Thymus (tissue), 14 donors: ENCODE measurements at places on chromosomes 3 and 15.

- H3K27me3 ChIP-seq: no peaks in the 10 kb centered on the region
- no peak overlapping the region for H3K4me3 ChIP-seq
- no peaks in the 10 kb centered on the region for H3K36me3 ChIP-seq
Measured at GRCh38 chr3:28247286-28247685, 5.9 kb downstream of the CMC1 start.

DNA sequence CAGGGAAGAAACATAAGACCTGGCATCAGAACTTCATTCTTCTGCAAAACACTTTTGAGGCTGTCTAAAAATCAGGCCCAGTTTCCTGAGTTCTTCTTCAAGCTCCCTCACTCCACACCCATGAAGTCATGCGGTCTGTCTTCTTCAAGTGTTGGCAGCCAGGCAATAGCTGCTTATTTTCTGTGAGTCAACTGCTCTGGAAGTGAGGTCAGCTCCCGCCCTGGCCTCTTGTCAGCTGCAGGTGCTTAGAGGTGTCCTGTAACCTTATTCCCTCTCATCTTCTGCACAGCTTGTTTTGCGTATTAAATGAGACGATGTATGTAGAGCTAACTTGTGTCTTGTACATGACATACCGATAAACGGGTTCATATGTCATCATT lies 226.1 kb downstream of the ADAMTS17 start:
- H3K27me3 ChIP-seq: peaks cover 12% of the 10 kb centered on the region
- no peak overlapping the region for H3K4me3 ChIP-seq
- DNase-seq: no peak
- H3K27ac ChIP-seq: no peak overlapping the region
- no peaks in the 10 kb centered on the region for H3K36me3 ChIP-seq

DNA sequence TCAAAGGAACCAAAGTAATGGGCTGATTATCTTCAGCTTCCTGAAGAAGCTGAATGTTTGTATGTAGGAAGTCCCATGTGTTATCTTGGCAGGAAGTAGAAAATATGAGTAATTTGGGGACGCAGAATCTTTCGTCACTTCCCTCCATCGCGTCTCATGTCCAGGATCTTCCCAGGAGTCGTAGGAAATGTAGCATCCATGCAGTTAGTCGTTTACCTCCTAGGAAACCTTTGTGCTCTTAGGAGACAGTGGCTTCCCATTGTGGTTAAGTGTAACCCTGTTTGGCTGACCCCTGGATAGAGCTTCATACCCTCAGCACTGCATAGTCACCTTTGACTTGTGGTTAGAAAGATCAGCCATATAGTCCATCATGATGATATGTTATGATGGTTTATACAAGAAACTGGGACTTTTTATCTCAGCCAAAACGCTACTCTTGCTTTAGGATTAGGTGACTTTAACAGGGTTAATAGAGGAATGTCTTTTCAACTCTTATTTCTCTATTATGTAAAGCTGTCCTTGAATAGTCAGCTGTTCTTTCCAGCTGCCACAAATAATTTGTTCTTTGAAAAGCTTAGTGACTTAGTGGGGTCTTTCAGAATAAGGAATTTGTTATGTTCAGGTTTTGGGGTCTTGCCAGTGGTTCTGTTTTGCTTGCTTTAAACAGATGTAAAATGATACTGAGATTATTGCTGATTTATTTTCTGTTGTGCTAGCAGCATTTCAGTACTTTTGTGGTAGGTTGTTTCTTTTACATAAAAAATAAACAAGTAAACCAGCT lies 92.2 kb downstream of the KLHL25 start:
- no peak overlapping the region for H3K4me3 ChIP-seq
- no peaks in the 10 kb centered on the region for H3K36me3 ChIP-seq
- no peaks in the 10 kb centered on the region for H3K27me3 ChIP-seq
- peak overlapping the region; percentile 71 for H3K27ac ChIP-seq
- peak; percentile 29 for DNase-seq

DNA sequence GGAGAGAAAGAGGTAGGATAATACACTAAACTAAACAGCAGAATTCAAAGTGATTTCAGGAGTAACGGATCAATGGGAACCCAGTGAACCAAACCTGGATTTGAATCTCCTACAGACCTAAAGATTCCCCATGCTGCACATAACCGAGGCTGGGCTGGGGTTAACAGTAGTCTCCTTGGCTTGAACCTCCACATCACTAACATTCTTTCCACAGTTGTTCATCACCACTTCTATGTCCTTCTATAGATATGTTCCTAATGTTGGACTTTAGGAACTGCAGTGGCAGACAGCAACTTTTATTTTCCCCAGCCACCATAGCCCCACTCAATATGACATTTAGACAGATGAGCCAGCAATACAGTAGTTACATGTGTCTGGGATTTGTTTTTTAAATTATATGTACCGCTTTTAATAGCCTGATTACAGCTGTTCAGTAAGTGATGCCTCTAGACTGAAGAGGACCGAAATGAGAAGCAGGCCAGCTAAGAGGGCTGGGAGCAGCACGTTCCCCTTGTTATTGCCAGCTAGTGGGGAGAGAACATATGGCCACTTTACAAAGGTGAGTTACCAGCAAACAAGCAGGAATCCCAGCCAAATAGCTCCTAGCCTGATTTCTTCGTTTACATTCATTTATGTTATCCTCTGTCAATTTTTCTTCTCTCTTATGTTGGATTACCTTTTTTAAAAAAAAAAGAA lies 472.6 kb upstream of the CDIN1 start:
- no peak overlapping the region for H3K27ac ChIP-seq
- DNase-seq: no peak
- no peaks in the 10 kb centered on the region for H3K27me3 ChIP-seq
- H3K4me1 ChIP-seq: no peaks in the 10 kb centered on the region

DNA sequence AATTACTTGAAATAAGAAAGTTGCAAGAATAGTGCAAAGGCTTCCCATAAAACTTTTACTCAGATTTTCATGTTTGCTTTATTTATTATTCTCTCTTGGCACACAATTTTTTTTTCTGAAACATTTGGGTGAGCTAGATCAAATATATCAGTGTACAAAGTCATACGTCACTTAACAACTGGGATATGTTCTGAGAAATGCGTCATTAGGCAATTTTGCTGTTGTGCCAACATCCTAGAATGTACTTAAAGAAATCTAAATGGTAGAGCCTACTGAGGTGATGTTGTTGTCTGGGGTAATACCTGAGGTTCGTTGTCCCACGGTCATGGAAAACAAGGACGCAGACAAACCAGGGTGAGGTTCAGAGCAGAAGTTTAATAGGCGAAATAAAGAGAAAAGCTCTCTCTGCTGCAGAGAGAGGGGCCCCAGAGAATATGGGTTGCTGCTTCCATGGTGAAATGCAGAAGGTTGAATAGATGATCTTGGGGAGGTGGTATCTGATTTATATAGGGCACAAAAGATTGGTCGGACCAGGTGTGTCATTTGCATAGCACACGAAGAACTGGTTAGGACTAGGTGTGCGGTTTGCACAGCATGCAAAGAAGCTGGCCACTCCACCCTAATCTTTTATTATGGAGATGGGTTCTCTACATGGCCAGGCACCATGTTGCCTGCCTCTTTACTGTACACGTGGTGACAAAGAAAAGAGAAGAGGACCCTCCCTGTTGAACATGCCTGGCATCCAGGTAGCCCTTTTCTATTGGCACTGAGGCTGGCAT lies 8.8 kb upstream of the GRAMD1C start:
- no peaks in the 10 kb centered on the region for H3K27me3 ChIP-seq
- H3K4me3 ChIP-seq: no peak overlapping the region
- H3K4me1 ChIP-seq: no peaks in the 10 kb centered on the region
- no peak for DNase-seq
- H3K27ac ChIP-seq: no peak overlapping the region
- H3K36me3 ChIP-seq: no peaks in the 10 kb centered on the region

- H3K4me1 ChIP-seq: no peaks in the 10 kb centered on the region
- H3K36me3 ChIP-seq: no peaks in the 10 kb centered on the region
- no peaks in the 10 kb centered on the region for H3K27me3 ChIP-seq
- H3K4me3 ChIP-seq: no peak overlapping the region
- no peak for DNase-seq
Measured at GRCh38 chr3:118412503-118412902, 622.1 kb downstream of the IGSF11 start.

DNA sequence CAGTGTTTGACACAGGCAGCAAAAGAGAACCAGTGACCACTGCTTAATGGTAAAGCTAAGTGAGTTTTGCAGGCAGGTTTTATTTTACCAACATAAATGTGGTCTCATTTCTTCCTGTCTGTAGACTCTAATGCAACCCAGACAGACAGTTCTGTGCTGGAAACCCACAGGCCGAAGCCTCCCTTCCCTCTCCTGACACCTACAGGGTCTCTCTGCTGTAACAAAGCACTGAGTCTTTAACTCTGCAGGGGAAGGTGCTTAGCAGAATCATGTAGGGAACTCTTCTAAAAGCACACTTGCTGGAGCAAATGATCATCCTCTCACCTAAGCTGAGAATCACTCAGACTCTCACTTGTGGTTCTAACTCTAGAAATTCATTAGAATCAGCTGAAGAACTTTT lies 200.3 kb downstream of the KBTBD8 start:
- H3K4me1 ChIP-seq: no peaks in the 10 kb centered on the region
- no peak for DNase-seq
- no peak overlapping the region for H3K4me3 ChIP-seq
- no peaks in the 10 kb centered on the region for H3K27me3 ChIP-seq
- no peaks in the 10 kb centered on the region for H3K36me3 ChIP-seq

GRCh38 chr3:109631897-109632296 lies 294.6 kb upstream of the DPPA4 start:
- H3K27me3 ChIP-seq: no peaks in the 10 kb centered on the region
- H3K27ac ChIP-seq: no peak overlapping the region
- H3K36me3 ChIP-seq: no peaks in the 10 kb centered on the region
- H3K4me3 ChIP-seq: no peak overlapping the region

DNA sequence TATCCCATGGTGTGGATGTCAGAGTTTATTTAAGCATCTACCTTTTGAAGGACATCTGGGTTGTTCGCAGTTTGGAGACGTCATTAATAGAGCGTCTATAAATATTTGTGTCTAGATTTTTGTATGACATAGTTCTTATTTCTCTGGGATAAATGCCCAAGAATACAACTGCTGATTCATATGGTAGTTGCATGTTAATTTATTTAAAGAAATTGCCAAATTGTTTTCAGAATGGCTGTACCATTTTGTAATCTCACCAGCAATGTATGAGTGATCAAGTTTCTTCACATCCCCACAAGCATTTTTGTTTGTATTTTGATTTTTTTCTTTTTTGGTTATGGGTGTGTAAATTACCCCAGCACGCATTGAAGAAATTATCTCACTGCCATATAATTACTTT lies 656.9 kb downstream of the NTRK3 start:
- H3K27ac ChIP-seq: no peak overlapping the region
- no peak overlapping the region for H3K4me3 ChIP-seq
- no peaks in the 10 kb centered on the region for H3K4me1 ChIP-seq
- no peak for DNase-seq
